AML-193 (cell line): ENCODE measurements at places on chromosomes 7 and 10.

DNA sequence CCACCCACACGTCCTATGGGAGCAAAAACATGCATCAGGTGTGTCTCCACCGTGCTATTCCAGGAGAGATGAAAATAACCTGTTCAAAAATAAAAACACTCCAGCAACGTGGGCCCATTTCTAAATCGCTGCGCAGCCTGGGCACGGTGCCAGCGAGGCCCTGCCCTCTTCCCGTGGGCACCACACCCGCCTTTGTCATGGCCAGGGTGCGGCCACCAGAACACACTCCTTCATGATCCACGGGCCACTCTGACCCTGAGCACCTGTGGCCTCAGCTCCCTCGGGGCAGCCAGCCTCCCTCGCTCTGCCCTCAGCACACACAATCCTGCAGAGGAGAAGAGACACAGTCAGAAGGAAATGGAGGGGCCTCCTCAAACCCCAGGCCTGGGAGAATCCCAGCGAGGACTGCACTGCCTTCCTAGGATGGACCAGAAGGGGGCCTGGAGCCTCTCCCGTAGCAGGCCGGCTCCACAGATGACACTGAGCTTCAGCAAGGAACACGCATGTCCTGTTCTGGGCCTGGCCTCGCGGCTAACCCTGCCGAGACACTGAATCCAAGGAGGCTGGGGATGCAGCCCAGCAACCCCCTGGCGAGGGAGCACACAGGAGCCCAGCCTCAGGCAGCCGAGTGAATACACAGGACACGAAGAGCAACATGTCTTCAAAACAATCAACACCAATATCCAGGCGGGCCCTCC, 169.0 kb downstream of the MAD1L1 start:
- DNase-seq, result no peak

DNA sequence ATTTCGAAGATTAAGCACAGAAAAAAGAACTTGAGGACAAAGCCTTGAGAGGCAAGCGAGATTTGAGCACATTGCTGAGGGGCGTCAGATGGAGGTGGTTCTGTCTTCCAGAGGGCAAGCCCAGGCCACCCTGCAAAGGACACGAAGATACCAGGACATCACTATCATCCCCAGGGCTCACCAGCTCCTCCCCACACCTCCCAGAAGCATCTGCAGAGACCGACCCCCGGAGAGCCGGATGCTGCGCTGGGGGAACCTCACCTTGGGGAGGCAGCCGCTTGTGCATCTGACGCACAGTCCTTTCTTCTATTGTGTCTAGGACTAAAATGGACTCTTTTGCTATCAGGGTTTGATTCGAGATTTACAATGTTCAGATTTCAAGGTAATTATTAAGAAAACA, 259.7 kb downstream of the DNAJB6 start:
- no peak for DNase-seq

DNA sequence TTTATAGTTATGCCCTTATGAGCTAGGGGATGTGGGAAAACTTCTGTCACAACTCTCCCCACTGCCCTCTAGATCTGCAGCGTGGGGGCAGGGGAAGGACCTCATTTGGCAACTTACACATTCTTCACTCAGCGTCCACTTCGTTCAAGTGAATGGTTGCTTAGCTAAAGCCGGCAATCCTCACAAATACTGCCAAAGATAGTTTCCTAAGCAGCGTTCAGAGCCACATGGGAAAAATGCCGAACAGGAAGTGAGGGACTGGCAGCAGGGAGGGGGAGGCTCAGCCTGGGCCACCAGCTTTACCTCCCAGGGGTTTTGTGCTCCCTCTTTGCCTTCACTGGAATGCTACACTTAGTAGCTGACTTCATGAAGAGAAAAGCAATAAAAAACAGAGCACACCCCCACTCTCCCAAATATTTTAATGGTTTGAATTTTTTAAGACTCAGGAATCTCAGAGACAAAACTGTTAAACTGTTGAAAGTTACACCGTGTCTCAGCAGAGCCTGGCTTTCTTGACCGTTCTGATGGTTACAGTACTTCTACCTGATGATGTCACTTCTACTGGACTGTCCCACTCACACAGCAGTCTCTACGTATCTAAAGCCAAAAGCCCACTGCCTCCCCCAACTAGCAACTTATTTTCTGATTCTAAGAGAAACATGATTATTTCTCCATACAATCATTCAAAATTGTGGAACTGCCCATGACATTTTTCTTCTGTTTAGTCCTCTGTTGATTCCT, 10.4 kb downstream of the GRM3 start:
- no peak for DNase-seq

DNA sequence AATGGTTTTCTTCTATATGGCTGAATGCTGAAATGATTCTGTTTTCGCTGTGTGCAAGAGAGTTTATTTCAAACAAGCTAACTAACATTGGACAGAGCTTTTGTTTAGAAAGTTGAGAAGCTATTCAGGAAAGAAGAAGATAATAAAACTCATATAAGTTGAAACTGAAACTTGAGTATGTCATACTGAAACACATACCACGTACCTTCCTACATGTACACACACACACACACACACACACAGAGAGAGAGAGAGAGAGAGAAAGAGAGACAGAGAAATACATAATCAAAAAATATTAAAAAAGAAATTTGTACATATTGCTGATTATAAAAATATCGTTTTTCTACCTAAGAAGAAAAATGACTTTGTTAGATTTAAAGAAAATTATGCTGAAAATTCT, 561.9 kb upstream of the KCND2 start:
- no peak for DNase-seq

DNA sequence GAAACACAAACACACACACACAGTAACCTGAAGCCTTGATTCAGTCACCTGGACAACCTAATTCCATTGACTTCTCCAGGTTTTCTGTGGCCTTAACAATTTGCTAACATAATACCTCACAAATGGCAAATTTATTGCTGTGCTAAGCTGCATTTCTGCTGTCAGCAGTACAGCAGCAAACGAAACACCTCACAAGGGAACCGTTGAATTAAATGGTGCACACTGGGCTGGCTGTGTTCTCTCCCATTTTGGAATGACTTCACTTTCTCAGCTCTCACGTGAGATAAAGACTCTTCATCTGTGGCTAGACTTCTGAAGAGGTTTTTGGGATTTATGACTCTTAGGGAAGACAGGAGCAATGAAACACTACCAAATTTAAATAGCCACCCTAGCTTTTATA, 152.5 kb downstream of the GPR158 start:
- no peak for DNase-seq

DNA sequence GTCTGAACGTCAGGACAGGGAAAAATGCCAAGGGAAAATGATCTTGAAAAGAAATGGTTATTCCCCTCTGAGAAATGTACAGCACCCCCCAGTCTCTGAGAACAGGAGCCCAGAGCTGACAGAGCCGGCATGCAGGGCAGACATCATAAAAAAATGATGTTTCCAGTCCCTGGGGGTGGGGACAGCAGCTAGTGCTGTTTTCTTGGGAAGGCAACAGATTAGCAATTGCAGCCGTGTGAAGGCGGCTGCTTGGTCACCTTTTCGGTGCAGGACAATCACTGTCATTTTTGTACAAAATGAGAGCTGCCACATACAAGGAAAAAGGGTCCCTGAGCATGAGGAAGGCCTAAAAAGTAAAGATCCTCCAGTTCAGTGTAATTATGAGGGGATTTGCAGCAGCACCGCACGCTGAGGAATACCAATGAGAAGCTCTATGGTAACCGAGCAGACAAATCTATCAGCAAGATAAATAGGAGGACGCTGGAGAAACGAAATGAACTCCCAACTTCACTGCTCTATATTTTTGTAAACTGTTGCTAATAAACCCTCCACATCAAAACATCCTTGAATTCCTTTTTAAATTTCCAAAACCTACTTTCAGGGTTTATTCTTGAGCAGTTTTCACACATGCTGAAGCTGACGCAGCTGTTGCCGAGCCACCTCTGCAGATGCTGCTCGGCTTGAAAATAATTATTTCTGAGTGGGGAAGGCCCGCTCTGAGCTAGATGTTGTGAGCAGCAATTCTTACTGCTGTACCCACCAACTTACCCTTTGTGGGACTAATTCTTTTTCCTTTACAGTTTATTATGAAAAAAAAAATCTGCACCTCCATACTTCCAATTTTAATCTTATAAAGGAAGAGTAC, 98.2 kb upstream of the NEBL start:
- no peak for DNase-seq

DNA sequence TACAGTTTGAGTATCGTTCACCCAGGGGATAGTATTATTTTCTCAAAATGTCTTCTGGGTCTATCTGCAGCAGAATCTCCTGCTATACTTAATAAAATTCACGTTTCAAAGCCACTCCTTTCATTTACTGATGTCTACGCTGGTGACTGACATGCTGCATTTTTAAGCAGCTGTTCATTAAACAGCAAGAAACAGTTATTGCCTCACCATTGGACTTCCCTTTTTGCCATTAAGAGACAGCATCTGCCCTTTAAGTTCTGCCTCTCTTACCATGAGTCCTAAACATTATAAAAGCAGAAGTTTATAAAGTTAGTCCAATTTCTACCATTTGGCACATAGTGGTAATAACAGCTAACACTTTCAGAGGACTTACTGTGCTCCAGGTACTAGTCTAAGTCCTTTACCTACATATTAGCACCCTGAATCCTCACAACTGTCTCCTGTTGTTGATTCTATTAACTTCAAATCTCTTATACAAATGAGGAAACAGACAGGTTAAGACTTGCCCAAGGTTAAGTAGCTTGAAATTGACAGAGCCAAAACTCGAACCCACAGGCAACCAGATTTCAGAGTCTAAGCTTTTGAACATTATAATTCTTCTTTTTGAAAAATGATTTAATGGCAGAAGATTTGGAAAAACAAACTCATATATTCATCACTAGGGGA, 169.5 kb downstream of the SNX13 start:
- peak; percentile 97 for DNase-seq

- no peak for DNase-seq
Measured at GRCh38 chr7:18399436-18400235, 95.9 kb upstream of the HDAC9 start.

- no peak for DNase-seq
Measured at GRCh38 chr7:70237831-70238575, 639.7 kb downstream of the AUTS2 start.
